Activated T-cell treated with anti-CD3 and anti-CD28 coated beads, Interleukin-2, amount 50 U/mL, for 48 hours (primary cell): ENCODE measurements at places on chromosomes 1 and 21.

DNA sequence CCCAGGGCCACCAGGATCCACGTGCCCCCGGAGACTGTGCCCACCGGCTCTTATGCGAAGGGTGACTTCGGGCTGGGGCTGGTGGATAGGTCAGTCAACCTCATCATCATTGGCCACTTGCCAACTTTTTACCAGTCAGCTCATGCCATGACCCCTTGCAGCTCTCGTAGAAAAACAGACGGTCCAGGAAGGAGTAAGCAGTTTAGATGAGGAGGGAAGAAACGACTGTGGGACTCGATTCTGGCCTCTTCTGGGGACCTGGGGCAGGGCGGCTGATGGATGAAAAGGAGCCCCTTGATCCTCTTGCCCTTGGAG is 41.0 kb downstream of the UBASH3A start:
- no peak for DNase-seq

DNA sequence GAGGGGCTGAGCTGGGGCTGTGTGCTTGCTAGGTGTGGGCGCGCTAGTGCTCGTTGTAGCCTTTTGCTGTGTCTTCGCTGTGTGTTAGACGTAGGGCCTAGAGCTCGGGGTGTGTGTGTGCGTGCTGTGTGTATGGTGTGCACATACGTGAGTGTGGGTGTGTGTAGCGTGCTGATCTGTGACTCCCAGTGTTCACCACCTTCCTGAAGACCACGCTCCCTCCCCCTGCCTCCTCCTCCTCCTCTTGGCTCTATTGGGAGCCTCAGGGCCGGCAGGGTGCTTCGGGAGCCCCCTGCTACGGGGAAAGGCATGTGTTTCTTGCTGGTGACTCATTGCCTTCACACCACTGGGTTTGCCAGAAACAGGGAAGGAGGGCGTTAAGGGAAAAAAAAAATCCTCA is 9.4 kb upstream of the KCNC4 start:
- no peak for DNase-seq

- DNase-seq: no peak
Measured at GRCh38 chr1:8384577-8384976, 66.7 kb downstream of the SLC45A1 start.

- no peak for DNase-seq
Measured at GRCh38 chr1:231930257-231930947, 303.8 kb downstream of the DISC1 start.

GRCh38 chr1:87977145-87977544 is 648.5 kb downstream of the LMO4 start:
- no peak for DNase-seq

DNA sequence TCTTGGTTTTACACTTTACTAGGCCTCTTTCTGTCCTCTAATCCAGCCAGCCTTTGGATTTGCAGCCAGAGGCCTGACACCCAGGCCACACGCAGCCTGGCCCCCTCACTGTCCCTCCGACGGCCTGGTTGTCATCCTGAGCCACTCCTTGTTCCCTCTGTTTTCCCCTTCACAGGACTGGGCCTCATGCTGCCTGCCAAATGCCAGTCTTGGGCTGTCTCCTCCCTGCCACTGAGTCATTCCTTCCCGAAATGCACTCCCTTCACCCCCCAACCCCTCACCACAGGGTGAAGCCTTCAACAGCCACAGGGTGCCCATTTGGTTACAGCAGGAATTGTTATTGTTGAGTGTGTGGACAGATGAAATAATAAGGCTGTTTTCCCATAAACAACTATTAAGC is 21.3 kb downstream of the ACOT11 start:
- no peak for DNase-seq

DNA sequence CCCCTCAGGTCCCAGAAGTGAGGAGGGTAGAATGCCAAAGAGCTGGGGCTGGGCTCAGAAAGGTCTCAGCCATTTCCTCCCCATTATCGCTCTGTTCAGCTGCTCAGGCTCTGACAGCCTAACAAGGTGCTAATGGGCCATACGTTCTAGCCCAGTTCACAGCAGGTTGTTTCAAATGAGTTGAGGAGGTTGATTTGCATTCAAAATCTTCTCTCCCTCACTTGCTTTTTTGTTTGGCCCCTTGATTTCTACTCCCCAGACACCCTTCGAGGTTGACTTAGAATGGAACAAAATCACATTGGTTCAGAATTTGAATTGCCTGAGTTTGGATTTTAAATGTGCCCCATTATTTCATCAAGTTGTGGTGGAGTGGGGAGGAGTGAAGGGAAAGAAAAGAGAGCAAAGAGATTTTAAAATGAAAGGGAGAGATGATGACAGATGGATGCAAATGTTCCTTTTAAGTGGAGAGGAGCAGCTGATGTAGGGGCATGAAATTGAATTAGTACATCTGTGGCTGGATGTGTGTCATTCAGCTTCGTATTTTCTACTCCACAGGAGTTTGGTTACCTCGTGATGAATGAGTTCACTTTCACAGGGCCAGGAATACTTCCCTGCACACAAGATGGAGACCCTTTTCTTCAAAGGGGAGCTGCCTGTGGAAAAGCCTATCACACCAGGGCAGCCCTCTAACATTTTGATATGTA is 425.8 kb upstream of the CAMK1G start:
- DNase-seq: no peak

DNA sequence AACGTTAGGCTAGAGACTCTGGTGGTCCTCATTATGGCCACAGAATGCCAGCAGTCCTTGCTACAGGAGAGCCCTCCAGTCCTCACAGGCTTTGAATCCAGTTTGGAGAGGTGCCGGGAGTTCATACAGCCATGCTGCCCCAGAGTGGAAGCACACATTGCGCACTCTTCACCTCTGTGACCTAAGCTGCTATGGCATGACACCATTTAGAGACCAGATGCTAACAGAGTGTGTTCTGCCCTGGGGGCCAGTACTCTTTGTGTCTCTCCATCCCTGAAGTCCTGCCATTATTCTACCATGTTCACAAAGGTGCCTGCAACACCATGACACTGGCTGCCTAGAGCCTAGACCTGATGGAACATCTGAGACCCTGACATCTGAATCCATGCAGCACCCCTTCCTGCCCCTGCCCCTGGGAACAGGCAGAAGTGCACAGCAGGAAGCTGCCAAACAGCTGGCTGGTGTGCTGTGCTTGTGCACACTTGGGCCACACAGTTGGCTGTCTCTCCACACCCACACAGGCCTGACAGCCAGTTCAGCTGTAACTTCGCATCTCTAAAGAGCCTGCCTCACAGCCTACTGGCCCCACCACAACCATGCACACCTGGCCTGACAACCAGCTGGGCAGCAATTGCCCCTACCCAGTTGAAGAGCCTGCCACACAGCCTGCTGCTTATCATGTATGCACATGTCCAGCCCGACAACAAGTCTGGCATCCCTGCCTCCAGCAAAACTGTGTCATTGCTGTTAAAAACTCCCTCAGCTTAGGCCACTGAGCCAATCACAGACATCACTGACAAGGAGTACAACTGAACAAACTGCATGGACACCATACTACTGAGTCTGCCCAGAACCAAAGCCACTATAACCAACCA is 49.1 kb downstream of the MCOLN2 start:
- DNase-seq: no peak

DNA sequence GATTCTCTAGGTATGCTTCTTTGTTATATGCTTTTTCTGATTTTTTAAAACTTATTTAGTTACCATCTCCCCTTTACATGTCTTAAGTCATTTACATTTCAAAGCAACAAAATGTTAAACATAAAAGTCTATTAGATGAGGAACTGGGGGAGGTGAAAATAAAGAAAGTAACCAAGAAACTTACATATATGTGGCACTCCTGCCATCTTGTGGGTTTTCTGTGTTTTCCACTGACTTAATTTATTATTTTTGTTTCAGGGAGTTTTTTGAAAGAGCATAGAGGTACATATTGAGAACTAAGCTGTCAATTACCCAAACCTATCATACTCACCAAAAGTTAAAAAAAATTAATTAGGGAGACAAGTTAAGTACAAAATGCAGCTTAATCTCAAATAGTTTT is 1531.1 kb downstream of the MRPL39 start:
- no peak for DNase-seq

DNA sequence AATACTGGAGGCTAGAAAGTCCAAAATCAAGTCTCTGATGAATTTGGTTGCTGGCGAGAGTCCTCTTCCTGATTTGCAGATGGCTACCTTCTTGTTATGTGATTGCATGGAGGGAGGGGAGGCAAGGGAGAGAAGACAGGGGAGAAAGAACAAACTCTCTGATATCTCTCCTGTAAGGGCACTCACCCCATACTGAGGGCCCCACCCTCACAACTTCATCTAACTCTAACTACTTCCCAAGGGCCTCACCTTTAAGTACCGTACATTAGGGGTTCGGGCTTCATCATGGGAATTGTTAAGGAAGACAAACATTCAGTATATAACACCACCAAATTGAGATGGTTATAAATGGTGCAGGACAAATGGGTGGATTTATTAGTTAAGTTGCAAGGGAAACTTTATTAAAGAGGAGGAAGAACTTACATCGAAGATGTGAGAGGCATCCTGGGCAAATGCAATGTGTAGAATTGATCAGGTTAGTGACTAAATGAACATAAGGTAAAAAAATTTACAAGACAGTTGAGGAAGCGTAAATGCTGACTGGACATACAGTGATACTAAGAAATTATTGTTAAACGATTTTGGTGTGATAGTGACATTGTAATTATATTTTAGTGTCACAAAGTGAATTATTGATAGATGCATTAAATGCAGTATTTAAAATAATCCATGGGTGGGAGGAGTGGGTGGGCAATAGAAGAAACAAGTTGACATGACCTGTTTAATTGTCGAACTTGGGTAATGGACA is 10.6 kb downstream of the OR2B11 start:
- no peak for DNase-seq

DNA sequence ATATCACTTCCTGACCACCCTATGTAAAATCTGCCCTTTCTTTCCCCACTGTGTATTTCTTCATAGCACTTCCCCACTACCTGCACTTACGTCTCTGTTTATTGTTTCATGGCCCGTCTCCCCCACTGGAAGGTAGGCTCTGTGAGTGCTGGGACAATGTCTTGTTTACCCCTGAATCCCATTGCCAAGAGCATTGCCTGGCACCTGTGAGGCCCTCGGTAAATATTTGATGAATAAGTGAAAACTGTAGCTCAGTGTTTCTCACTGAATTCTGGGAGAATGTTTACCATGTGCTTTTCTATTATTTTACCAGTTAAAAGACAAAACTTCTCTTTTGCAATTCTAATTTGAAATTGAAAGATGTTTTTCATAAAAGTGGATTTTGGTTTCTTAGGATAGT is 11.8 kb downstream of the NFASC start:
- no peak for DNase-seq

- no peak for DNase-seq
Measured at GRCh38 chr1:178694923-178695525, 30.0 kb upstream of the RALGPS2 start.

DNA sequence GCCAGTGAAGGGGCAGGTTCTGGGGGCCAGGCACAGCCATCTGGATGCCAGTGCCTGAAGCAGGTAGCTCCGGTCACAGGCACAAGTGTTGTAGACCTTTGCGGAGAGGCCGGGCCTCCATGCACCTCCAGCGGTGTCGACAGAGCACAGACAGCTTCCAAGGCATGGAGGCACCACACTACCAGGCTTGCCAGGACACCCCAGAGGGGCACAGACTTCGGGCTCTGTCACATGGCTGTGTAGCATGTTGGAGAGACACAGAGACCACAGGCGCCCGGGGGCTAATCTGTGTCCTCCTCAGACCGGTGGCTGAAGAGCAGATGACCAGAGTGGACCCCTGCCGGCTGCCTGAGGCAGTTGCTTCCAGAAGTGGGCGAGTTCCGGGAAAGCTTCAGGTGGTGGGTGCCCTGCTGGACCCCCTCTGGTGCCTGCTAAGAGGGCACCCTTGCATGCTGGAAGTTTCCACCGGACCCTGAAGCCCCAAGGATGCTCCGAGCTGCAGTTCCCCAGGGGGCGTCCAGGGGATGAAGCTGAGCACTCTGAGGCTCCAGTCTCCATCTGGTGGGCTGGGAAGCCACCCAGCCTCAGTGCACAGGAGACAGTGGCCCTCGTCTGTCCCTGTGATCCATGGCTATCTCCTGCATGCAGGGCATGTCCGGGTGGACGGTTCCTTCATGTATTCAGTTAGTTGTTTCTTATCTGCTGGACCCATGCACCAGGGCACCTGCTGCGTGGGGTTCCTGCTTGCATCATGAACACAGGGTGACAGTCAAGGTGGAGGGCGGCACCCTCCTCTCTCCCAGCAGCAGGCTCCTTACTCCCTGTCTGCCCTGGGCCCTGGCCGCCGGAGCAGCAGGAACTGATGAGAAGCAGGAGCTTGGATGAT is 82.4 kb downstream of the OBSCN start:
- DNase-seq: no peak

DNA sequence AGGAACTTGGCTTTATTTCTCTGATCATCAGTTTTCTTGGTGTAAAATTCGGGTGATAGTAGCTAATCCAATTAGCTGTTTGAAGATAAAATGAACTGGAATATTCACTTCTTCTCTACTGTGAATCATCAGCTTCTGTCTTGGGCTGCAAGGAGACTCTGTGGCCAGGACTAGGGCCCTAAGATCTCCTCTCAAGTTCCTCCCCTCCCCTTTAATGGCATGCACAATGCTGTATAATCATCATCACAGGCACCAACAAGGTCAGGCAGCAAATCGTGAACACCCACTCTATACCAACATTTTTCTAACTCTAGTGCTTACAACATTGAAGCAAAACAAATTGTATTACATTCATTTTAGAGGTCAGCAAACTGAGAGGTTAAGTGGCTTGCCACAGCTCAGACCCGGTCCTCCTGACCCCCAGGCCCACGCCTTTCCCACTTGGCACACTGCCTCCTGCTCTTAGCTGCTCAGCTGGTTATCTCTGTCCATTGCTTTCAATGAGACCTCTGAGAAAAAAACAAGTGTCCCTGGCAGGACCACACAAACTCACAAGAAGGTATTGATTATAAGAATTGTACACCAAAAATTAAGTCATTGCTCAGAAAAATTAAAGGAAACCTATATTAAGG is 31.8 kb downstream of the LRRC52 start:
- no peak for DNase-seq

DNA sequence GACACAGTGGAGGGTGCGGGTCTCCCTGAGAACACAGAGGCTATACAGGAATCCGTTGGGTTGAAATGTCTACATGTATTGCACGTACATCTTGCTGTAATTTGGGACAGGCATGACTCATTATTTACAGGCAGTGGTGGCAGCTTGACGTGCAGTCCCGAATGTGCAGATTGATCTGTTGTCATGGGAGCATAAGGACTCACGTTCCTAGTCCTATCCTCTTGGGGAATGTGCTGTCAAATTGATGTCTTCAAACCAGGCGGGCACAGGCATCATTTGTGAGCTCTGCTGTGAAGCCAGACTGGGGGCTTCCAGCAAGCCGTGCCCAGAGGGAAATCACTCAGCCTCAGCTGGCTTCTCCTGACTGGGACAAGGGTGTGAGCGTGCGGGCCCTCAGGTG is 40.5 kb downstream of the S100B start:
- DNase-seq: no peak

GRCh38 chr1:14873677-14874076 is 275.2 kb downstream of the KAZN start:
- DNase-seq: no peak

GRCh38 chr21:35197191-35197590 is 148.1 kb upstream of the RUNX1 start:
- no peak for DNase-seq

DNA sequence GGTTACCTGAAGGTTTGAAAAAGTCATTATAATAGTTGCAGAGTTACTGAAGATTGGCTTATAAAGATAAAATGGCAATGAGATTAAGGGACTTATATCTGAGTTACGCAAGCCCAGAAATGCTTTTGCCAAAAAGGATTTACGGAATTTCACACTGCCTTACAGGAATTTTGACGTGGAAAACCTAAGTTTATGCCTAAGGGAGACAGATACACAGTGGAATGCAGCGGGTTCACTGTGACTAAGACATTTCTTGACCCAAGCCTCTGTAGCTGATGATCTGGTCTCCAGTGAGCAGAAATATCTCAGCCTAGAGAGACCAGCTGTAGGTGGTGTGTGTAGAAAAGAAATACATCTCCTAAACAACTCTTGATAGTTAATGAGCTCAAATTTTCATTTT is 10.1 kb upstream of the EXO1 start:
- DNase-seq: no peak
